ENCODE measurements at places on chromosomes 5 and 9.

GRCh38 chr9:113879318-113879717 lies 3.2 kb downstream of the ZNF618 start:
- no peaks in the 10 kb centered on the region for H3K36me3 ChIP-seq
- peaks cover 9% of the 10 kb centered on the region for H3K27me3 ChIP-seq
- no peak for DNase-seq
- H3K27ac ChIP-seq, result no peak overlapping the region
- no peaks in the 10 kb centered on the region for H3K4me1 ChIP-seq

- no peaks in the 10 kb centered on the region for H3K4me1 ChIP-seq
- no peak overlapping the region for H3K27ac ChIP-seq
- peaks cover 93% of the 10 kb centered on the region for H3K27me3 ChIP-seq
- no peak for DNase-seq
These were observed 28.1 kb upstream of the OBP2B start for GRCh38 chr9:133237035-133237731.

DNA sequence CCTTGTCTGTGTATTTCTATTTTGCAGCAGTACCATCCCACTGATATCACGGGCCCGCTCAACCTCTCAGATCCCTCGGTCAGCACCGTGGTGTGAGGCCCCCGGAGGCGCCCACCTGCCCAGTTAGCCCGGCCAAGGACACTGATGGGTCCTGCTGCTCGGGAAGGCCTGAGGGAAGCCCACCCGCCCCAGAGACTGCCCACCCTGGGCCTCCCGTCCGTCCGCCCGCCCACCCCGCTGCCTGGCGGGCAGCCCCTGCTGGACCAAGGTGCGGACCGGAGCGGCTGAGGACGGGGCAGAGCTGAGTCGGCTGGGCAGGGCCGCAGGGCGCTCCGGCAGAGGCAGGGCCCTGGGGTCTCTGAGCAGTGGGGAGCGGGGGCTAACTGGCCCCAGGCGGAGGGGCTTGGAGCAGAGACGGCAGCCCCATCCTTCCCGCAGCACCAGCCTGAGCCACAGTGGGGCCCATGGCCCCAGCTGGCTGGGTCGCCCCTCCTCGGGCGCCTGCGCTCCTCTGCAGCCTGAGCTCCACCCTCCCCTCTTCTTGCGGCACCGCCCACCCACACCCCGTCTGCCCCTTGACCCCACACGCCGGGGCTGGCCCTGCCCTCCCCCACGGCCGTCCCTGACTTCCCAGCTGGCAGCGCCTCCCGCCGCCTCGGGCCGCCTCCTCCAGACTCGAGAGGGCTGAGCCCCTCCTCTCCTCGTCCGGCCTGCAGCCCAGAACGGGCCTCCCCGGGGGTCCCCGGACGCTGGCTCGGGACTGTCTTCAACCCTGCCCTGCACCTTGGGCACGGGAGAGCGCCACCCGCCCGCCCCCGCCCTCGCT lies 1.9 kb downstream of the LRRC26 start:
- H3K27me3 ChIP-seq, result peaks cover 88% of the 10 kb centered on the region
- no peak for DNase-seq
- H3K4me3 ChIP-seq, result no peak overlapping the region
- no peaks in the 10 kb centered on the region for H3K4me1 ChIP-seq
- H3K36me3 ChIP-seq, result no peaks in the 10 kb centered on the region

DNA sequence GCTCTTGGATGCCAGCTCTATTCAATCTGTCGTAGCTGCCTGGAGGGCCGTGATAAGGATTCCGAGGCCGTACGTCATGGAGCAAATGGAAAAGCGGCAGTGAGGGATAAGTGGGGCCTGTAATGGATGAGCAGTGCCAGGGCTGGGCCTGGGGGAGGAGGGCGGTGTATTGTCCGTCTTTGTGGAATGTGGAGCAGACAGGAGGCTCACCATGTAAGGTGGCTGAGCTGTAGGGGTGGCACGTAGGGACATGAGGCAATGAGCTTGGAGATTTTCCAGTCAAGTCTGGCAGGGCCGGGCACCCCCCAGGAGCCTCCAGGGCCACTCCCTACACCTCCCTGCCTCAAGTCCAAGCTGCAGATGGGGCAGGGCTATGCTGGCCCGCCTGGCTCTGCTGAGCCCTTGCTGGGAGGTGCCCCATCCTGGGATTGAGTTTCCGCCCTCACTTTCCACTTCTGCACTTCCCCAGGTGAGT lies 29.2 kb downstream of the NCS1 start:
- H3K27ac ChIP-seq, result no peak overlapping the region
- no peak for DNase-seq
- no peak overlapping the region for H3K4me3 ChIP-seq

Data from MM.1S (cell line).